Right atrium auricular region (tissue), 2 donors: ENCODE measurements at places on chromosomes 12 and 14.
A peak's percentile ranks its signal among the peaks of the same experiment; 100 is the strongest.

- no peak for DNase-seq
Observed at GRCh38 chr14:101790232-101790631, 28.7 kb downstream of the PPP2R5C start.

DNA sequence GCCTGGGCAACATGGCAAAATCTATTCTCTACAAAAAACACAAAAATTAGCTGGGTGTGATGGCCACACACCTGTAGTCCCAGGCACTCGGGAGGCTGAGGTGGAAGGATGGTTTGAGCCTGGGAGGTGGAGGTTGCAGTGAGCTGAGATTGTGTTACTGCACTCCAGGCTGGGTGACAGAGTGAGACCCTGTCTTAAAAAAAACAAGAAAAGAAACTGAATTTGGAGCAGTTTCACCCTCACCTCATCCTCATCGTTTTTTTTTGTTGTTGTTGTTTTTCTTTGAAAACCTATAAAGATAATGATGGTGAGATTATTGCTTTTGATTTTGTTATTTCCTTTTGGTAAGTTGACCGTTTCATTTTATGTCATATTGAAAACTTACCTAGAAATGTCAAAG lies 60.7 kb downstream of the SLC38A6 start:
- DNase-seq = no peak

DNA sequence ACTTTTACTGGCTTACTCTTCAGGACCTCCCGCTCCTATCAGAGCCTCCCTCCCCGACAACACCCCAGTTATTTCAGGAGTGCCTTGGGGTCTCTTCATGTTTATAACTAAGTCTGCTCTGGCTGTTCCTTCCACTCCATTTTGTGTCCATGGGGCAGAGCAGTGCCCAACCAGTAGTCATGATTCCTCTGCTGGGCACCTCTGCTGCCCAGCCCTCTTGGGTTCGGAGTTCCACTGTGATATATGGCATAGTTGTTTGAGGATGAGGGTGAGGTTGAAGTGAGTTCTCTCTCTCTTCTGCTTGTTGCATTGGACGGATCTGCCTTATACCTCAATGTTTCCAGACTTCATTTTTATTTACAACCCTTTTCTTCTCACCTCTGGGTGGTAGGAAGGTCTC lies 17.4 kb downstream of the NR1H4 start:
- no peak for DNase-seq

GRCh38 chr14:104891121-104891551 lies 26.1 kb downstream of the CEP170B start:
- DNase-seq = no peak

DNA sequence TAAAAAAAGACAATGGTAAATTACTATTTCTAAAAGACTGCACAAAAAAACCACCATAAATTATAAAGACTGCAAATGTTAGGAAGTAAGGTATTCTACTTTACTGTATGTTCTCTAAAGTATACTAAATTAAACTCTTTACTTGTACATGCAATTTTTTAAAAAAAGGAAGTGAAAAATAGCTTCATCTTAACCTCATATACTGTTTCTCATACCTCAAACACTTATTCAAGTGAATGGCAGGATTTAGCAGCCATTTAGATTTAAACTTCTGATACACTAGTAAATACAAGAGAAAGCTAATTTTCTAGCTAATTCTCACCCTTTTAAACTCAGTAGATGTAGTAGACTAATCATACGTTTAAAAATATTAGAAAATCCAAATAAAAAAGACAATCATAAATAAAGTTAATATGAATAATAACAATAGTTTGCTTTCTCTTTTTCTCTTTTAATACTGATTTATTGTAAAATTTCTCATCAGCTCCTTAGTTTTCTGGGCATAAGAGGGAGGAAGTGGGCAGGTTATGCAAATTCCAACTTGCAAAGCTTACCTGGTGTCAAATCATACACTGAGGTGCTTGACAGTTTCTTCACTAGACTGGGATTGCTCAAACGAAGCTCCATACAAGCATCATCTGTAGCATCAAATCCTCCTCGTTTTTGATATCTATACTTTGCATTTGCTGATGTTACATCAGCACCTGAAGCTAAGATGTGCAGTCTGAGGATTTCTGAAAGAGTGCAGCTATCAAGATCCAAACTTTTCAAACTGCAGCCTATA lies 71.0 kb upstream of the CFL2 start:
- DNase-seq = no peak

DNA sequence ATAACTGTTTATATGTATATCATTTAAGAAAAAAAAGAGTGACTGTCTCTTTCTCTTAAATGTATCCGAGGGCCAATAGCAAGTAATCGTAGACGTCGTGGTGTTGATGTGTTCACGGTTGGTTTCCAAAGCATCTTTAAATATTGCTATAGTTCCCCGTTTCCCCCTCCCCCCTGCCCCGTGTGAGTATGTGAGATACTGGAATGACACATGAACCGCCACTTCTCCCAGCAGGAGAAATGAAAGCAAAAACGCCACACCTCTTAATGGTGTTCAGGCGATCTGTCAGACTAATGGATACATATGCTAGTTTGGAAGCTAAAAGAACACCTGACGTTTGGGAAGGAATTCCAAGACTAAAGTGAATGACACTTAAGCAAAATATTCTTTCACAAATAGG lies 258.3 kb downstream of the FOXN3 start:
- no peak for DNase-seq

DNA sequence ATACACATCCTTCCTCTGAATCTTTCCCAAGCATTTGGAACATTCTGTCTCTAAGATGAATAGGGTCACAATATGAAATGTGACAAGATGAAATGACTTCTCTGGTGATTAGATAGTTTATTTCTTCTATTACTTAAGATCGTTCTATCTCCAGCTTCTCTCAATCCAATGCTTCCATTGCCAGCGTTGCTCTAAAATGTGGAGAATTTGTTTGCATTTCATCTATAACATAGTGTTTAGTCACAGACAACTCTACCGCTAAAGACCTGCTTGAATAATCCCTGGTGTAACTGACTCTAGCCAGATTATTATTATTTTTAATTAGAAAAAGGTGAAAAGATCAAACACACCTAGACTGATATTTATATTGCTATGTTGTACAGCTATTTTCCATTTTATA lies 184.7 kb upstream of the PRICKLE1 start:
- no peak for DNase-seq

GRCh38 chr12:21666722-21667121 lies 9.1 kb upstream of the LDHB start:
- no peak for DNase-seq

DNA sequence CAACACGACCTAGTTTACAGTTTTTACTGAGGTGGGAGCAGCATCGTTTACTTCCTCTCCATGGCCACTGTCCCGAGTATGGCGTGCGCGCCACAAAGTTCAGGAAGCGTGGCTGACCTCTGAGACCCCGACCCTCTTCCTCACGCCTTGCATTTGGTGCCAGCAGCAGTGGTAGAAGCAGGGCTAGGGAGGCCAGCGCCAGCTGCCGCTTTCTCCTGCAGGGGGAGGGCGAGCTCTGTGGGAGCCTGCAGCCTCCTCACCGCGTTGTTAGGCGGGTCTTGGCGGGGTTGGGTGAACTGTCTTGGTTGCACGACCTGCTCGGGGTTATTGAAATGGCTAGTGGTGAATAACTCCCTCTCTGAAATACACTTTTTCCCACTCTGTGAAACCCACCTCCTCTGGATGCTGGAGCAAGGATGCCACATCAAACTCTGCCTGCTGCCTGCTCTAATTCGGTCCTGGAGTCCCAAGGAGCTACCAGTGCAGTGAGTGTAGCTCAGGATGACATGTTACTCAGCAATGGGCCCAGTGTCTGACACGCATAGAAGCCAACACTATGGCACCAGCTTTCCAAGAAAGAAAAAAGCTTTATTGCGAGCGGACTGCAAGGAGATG lies 22.3 kb upstream of the TDRD9 start:
- DNase-seq = no peak

GRCh38 chr12:122721057-122721545 lies 4.5 kb upstream of the HCAR3 start:
- DNase-seq = no peak

GRCh38 chr14:96243785-96244184 lies 12.2 kb upstream of the BDKRB1 start:
- DNase-seq = no peak

- no peak for DNase-seq
Observed at GRCh38 chr12:131459773-131460365, 251.0 kb upstream of the SFSWAP start.

- DNase-seq = no peak
Observed at GRCh38 chr14:61939776-61940175, 177.6 kb downstream of the SNAPC1 start.

DNA sequence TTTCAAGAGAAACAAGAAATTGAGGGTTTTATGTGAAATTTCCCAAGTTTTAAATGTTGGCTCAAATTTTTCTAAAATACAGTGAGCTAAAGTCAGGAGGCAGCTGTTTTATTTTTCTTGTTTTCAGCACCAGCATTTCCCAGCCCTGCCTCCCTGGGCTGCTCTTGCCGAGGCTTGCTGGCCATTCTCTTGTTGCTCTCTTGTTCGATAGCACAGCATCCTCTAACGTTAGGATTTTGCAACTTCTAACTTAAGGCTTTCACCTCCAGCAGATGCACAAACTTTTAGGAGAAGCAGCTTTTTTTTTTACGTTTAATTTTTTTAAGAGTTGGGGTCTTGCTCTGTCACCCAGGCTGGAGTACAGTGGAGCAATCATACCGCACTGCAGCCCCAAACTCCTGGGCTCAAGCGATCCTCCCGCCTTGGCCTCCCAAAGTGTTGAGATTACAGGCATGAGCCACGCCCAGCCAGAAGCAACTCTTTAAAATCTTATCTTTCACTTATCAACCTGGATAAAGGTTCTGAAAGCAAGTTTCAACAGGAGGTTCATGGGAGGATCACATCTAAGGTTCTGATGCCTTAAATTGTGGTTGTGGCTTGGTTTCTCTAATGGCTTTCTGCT lies 40.2 kb downstream of the B4GALNT3 start:
- peak; percentile 81 for DNase-seq

GRCh38 chr14:94936901-94937685 lies 167.2 kb upstream of the GSC start:
- no peak for DNase-seq

DNA sequence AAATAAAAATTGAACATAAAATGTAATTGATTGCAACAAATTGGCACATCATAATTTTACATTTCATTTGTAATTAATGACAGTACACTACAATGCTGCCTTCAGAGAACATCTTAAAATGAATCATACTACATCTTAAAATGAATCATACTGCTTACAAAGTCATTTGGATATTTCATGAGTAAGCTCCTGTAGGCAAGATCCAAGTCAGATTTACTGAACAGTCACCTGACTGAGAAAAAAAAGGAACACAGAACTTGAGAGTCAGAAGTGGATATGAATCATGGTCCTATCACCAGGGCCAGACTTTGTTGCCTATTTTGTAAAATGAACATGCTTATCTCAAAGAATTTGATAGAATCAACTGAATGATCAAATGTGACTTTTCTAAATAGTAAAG lies 32.7 kb upstream of the FBLN5 start:
- DNase-seq = no peak

DNA sequence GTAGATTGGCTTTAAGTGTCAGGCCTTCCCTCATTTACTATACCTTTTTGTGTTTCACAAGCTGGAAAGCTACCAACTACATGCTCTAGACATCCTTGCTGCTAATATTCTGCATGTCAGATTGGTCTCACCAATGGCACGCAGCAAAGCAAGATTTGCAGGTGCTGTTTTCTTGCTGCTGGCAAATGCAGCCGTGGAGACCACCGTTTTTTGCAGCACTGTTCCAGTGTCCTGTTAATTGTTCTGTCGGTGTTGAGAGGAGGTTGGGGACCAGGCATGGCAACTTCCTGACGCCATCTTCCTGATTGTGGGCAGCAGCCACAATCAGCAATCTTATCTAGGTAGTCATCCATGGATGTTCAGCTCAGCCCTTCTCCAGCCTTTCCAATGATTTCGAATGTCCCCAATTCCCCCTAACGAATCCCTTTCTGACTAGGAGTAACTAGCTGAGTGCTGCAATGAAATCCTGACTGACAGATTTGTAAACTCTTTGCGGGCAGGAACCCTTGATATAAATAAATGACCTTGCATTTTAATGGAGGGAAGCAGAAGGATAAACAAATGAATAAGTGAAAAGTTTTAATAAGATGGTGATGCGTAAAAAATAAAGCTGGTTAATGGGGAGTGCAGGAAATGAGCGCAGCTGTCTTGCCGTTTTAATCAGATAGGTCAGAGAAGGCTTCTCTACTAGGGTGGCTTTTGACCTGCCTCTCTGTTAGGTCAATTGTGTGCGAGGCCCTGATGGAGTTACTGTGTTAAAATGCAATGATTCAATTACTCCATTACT lies 574 bp upstream of the CRADD start:
- no peak for DNase-seq

DNA sequence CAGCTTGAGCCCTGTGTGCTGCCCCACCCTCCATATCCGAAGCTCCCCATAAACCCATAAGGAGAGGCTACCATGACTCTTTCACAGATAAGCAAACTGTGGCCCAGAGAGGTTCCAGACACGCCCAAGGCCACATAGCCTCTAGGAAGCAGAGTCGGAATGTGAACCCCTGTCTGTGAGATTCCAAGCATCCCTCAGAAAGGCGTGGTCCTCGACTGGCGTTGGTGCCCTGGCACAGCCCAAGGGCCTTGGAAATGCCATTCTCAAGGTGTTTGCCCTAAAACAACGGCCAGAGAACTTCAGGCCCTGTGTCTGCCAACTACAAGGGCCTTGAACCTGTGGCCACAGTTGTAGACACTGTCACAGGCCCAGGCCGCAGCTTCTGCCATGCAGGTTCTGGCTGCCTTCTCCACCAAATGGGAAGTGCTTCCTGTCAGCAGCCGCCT lies 8.5 kb upstream of the DIO3 start:
- DNase-seq = no peak

GRCh38 chr12:3277306-3277943 lies 200.2 kb downstream of the TSPAN9 start:
- no peak for DNase-seq

GRCh38 chr12:47164724-47165439 lies 85.1 kb upstream of the AMIGO2 start:
- no peak for DNase-seq

- DNase-seq = no peak
Observed at GRCh38 chr14:96267336-96267735, 11.3 kb downstream of the BDKRB1 start.
